ENCODE measurements at places on chromosomes 11 and 22.

- DNase-seq: no peak
These were observed 20.5 kb downstream of the TBRG1 start for GRCh38 chr11:124643042-124643604.

GRCh38 chr11:86671531-86672006, 847 bp downstream of the ME3 start:
- no peak for DNase-seq

GRCh38 chr11:68963779-68964178, 17.0 kb downstream of the MRGPRD start:
- DNase-seq: no peak

DNA sequence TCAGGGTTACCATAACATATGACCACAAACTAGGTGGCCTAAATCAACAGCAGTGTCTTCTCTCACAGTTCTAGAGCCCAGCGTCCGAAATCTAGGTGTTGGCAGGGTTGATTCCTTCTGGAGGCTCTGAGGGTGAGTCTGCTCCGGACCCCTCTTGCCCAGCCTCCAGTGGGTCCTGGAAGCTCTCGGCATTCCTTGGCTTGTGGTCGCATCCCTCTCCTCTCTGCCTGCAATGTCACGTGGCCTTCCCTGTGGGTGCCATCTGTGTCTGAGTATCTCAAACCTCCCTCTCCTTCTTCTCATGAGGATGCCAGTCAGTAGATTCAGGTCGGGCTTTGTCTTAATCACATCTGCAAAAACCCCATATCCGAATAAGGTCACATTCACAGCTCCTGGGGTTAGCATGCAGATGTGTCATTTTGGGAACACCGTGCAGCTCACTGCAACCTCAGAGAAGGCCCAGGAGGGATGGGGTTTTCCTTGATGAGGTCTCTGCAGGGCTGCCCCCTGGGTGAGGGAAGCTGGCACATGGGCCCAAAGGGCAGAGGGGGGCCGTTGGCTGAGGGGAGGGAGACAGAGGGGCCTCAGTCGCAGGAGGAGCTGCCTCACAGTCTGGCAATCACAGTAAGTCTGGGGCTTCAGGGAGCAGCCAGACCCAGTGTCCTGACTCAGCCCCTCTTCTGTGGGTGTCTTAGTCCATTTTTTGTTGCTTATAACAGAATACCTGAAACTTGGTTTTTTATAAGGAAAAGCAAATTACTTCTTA, 41.2 kb downstream of the PARVG start:
- DNase-seq: no peak

GRCh38 chr11:96486890-96487611, 97.2 kb downstream of the JRKL start:
- DNase-seq: no peak

GRCh38 chr11:11814614-11815452, 26.9 kb upstream of the USP47 start:
- no peak for DNase-seq

GRCh38 chr11:115674176-115674936, 170.1 kb upstream of the CADM1 start:
- DNase-seq: peak; percentile 71

DNA sequence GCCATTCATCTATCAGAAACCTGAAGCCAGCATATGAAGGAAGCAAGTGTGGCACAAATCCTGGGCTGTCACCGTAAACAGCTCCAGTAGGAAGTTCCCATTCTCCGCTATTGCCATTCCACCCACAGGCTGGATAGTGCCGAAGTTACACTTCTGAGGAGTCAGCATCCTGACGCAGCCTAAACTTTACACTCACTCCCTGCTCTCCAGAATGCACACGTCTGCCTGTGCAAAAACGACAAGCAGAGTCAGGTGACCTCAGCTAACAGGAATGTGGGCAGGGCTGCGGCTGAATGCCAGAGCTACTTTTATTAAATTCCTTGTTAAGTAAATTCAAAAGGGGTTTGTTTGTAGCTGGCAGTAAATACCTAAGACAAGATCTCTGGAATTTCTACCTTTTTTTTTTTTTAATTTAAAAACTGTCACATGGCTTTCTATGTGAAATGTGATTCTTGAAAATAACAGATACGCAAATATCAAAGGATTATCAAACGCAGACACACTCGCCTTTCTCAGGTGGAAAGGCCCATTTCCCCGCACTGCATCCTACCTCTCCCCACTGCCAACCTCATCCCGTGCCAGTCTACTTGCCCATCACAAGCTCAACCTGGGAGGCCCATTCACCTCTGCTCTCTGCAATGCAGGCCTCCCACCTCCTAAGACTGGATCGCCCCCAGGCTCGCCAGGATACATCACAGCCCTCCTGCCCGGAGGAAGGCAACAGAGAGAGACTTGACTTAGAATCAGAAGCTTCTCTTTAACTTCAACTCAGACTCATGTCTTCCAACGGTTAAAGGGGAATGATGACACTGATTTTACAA, 33.5 kb downstream of the NFRKB start:
- peak; percentile 85 for DNase-seq

- DNase-seq: no peak
These were observed 25.1 kb downstream of the RTN4RL2 start for GRCh38 chr11:57485217-57485990.

DNA sequence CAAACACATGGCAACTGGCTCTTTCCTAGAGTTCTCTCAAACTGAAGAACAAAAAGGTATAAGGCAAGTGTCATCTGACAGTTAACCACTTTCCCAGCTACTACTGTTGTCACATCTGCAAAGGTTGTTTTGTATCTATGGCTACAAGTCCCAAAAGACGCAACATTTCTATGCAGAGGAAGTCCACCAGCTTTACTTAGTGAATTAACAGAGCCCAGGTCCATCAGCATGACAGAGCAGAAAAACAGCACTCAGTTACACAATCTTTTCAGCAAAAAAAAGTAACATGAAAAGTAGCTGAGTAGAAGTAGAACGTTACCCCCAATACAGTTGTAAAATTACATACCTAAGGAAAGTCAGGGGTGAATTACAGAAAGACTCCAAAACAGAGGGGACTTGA, 12.1 kb downstream of the CPSF7 start:
- no peak for DNase-seq

DNA sequence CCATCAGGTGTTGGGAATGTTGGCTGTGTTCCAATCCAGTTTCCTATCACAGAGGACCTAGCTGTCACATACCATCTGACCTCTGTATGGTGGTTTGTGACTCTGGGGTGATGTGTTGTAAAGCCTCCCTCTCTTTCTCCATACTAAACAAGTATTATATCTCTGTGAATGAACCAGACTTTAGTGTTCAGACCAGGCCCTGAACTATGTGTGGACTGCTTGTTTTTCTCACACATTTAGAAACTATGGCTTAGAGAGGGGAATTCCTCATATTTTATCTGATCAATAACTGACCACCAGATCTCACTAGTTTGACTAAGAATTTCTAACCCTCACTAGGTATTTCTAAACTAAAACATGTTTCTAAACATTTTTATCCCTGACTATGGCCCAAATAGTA, 17.5 kb downstream of the NCR3LG1 start:
- no peak for DNase-seq

- DNase-seq: no peak
These were observed 662.2 kb upstream of the CNTN5 start for GRCh38 chr11:98358551-98358950.

DNA sequence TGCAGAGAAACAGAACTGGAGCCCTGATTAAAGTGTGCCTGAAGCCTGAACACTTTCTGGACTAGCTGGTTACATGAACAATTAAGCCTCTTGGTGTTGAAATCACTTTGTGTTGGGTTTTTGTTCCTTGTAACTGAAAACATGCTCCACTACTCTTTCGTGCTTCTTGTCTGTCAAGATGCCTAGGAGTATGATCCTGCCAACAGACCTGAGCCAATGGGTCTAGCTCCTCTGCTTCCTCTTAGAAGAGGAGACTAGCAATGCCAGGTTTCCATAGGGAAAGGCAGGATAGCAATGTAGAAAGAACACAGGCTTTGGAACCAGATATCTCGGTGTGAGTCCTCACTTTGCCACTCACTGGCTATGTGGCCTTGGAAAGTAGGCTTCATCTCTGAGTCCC, 40.3 kb downstream of the IRAG1 start:
- DNase-seq: no peak

DNA sequence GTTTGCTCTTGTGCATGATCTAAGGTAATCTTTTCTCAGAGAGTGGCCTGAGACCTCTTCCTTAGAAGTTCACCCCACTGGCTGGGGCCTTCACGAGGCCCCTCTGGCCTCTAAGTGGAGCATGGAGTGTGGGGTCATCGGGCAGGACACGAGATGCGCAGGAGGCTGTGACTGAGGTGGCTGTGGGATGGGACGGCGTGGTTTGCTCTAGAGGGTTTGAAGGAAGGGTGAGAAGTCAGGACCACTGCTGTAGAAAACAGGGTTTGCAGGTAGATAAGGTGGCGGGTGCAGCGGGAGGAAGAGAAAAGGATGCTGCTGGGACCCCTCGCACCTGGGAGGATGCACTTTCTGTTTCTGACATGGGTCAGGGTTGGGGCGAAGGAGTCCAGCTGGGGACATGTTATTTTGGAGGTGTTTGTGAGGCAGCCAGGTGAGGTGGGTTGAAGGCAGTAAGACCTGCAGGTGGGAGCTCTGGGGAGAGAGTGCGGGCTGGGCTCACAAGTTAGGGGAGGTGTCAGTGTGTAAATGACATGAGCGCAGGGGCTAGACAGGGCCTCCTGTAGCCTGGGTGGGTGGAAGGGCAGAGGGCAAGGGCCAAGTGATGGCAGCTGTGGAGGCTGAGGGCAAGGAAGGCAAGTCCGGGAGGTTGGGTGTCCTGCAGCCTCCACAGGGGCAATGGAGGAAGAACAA, 62.5 kb downstream of the KCNQ1 start:
- DNase-seq: no peak

All from fibroblast of skin of left biceps (primary cell).